ENCODE measurements at places on chromosomes 2 and 18.

GRCh38 chr2:104504331-104505073, 349.4 kb upstream of the POU3F3 start:
- no peak for DNase-seq

DNA sequence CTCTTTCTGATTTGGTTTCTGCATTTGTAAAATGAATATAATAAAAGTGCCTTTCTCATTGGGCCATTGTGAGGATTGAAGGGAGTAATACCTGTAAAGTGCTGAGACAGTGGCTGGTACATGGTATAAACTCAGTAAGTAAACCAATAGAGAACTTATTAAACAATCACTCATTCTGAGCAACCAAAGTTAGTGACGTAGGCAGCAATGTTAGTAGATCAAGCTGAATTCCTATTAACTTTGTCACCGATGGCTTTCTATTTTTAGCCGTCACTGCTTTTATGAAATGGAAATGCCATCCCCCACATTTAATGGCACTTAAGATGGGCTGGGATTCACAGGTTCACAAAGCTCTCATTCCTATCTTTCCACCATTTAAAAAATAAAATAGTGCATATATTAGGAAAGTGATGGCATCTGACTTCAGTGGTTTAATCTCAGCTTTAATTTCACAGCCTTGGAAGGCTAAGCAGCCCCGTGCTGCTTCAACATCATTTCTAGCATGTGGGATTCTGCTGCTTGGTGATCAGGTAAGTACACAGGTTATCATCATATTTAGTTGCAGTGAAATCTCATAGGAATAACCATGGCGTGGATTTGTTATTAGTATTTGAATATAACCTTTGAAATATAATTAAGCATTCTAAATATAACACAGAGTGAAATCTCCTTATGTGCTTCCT, 17.6 kb upstream of the PPP4R1 start:
- peak; percentile 89 for DNase-seq

- DNase-seq, result no peak
Observed at GRCh38 chr18:80145196-80145804, 36.2 kb downstream of the ADNP2 start.

DNA sequence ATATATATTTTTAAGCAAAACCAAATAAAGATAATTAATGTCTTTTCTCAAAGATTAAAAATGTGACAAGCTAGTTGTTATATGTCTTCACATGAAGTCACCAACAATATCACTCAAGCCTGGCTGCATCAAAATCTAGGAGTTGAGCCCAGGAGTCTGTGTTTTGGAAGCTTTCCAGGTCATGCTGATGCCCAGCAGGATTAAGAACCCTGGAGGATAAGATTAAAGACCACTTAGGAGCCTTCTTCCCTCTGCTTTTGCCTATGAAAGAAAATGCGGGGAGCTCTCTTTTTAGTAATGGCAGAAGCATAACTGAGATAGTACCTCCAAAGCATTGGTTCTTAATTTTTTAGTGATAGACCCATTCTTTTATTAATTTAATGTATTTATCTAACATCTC, 157.4 kb downstream of the ASXL3 start:
- no peak for DNase-seq

GRCh38 chr2:170322140-170322766, 144.3 kb downstream of the MYO3B start:
- DNase-seq, result no peak

DNA sequence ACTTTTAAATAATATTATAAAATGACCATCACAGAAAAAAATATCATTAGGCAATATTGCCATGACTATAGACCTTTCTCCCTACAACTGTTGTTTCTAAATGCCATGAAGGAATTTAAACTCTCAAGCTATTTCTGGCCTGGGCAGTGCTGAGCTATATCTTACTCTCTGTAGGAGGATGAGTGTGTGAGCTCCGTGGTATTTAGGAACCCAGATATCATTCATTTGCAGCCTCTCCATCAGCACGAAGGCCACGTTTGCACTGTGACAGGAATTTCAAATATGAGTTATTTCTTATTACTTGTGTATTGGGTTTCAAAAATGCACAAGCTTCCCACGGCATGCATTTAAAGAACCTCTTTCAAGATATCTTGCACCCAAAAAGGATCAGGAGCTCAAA, 35.0 kb upstream of the SOX11 start:
- no peak for DNase-seq

DNA sequence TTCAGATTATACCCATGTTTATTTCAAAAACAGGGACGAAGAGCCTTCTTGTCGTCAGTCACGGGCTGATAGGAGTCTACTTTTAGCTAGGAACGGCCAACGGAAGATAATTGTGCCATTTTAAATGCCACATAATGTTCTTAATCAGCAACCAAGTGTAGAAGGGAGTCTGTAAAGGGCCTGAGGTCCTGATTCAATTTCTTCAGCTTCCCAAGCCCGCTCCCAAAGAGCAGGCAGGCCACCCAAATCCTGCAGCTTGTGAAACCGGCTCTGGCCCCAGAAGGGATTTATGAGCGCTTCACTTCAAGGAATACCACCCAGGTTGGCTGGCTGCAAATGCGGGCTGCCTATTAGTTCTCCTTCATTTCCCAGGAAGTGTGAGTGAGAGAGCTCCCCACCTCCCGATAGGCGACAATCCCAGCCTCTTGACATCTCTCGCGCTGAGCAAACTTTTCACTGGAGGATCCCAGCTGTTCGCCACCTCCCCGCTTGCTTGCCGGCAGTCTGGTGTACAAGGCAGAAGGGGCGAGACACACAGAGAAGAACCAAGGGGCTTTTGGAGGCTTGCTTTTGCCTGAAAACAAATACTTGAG, 272.9 kb downstream of the CDH20 start:
- peak; percentile 51 for DNase-seq

- DNase-seq, result no peak
Observed at GRCh38 chr2:65724752-65725151, 292.4 kb upstream of the SPRED2 start.

DNA sequence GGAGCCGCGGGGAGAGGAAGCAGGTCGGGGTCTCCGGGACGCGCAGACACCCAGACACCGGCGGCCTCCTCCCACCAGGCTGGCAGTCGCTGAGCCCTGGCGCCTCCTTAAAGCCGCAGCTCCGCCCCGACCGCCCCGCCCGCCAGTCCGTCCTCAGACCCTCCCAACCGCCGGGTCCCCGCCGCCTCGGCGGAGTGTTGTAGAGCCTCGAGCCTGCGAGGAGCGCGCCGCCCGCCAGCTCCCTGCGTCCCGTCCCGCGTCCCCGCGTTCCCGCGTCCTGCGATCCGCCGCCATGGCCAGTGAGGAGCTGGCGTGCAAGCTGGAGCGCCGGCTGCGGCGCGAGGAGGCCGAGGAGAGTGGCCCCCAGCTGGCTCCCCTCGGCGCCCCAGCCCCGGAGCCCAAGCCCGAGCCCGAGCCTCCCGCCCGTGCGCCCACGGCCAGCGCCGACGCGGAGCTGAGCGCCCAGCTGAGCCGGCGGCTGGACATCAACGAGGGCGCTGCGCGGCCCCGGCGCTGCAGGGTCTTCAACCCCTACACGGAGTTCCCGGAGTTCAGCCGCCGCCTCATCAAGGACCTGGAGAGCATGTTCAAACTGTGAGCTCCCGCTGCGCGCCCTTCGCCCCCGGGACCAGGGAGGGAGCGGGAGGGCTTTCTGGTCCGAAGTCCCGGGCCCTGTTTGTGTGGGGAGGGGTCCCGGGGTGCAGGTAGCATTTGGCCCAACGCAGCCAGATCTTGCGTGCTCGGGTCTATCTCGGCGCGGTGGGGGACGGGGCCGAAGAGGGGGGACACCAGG, at the start of gene EFHD1:
EFHD1 (plus strand) TSS at position 192 of the 793 bp plus-strand sequence; CDS start at position 293, 101 bp downstream.
- DNase-seq, result peak; percentile 61

DNA sequence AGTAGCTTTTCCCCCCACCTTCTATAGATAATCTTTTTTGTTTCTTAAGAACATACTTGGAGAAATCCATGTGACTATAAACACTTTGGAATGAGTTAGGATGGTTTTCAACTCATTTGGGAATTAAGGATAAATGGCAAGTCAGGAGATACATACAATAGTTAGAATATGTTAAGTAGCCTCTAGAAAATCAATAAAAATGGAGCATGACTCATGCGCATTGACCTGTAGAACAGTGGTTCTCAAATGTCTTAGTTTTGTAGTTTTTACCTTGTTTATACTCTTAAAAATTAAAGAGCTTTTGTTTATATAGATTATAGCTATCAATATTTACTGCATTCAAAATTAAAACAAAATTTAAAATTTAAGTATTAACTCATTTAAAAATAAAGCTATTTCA, 24.7 kb downstream of the NUP35 start:
- peak; percentile 13 for DNase-seq

DNA sequence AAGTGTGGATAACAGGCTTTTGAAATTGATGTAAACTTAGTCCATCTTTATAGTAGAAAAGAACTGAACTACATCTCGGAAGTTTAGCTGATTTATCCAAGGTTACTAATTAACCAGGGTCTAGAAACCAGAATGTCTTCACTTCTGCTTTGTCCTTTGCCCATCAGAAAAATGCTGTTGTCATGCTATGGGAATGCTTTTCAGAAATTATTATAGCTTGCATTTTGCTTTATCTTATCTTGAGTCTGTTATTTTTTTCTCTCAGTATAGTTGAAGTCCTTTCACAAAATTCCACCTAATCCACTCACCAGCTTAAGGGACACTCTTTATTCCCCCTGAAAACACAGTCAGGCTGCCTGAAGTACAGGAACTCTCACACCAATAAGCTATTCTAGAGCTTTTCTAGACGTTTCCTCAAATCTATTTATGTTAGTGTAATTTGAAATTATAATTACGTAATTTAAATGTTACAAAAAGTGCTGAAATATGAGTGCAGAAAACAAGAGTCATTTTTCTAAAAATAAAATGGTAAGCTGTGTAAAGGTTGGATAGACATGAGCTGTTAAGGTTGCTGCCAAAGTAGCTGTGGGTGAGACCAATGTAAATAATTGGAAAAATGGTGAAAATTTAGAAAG, 456.3 kb downstream of the TGIF1 start:
- DNase-seq, result no peak

GRCh38 chr2:206853915-206854314, 85.4 kb upstream of the CPO start:
- no peak for DNase-seq

GRCh38 chr2:58535182-58535581, 294.1 kb upstream of the FANCL start:
- DNase-seq, result no peak

GRCh38 chr18:79905389-79905911, 46.0 kb downstream of the SLC66A2 start:
- DNase-seq, result no peak

- DNase-seq, result no peak
Observed at GRCh38 chr18:59564561-59564960, 132.7 kb downstream of the CCBE1 start.

GRCh38 chr2:239154971-239155805, 245.6 kb downstream of the HDAC4 start:
- DNase-seq, result no peak

GRCh38 chr2:59789523-59789922, 763.9 kb downstream of the BCL11A start:
- no peak for DNase-seq

DNA sequence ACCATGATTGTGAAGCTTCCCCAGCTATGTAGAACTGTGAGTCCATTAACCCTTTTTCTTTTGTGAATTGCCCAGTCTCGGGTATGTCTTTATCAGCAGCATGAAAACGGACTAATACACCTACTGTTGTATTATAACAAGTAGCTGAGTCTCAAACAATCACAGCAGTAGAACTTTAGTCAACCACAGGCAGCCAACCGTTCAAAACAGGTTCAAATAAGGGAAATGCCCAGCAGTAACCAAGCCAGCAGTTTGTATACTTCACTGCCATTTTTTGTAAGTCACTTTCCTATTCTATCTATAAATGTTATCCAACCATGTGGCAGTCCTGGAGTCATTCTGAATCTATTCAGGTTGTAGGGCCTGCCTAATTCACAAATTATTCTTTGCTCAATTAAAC, 1560.6 kb upstream of the SLC39A10 start:
- no peak for DNase-seq

GRCh38 chr2:166042768-166043390, 84.9 kb downstream of the SCN1A start:
- no peak for DNase-seq

DNA sequence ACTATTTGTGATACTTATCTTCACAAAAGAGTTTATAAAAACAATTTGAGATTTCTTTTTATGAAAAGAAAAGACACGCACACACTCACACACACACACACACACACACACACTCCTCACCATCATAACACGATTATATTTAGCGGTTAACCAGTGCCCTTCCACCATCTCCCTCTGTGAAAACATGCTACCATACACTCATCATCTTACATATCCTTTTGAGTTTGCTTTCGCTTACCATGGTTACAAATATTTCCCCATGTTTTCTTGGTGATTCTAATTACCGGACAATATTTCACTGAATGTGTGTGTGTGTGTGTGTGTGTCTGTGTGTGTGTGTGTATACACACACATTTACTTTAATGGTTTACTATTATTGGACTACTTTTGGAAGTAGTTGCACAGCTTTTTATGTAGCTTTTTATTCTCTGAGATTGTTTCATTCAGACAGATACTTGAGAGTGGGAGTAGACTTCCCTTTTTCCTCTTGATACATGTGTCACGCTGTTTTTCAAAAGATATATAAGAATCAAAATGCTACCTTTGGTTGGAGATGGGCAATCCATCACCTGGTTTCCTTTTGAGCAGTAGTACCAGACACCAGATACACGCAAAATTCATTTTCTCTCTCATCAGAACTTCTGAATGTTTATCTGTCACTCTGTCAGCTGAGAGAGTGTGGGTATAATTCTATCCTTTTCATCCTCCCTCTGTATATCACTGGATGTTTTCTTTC, 138.1 kb downstream of the SETBP1 start:
- no peak for DNase-seq

DNA sequence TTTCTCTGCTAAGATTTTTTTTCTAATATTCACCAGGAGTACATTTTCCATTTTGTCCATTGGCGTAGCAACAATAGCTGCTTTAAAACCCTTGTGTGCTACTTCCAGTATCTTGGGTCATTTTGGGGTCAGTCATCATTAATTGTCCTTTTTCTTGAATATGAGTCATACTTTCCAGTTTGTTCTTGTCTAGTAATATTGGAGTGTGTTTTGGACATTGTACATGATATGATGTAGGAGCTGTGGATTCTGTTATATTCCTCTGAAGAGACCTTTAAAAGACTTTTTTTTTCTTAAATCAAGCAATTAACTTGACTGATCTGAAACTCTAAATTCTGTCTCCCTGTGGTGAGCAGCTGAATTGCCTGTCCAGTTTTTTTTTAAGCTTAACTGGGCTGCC, 40.8 kb downstream of the AGPS start:
- DNase-seq, result peak; percentile 29

DNA sequence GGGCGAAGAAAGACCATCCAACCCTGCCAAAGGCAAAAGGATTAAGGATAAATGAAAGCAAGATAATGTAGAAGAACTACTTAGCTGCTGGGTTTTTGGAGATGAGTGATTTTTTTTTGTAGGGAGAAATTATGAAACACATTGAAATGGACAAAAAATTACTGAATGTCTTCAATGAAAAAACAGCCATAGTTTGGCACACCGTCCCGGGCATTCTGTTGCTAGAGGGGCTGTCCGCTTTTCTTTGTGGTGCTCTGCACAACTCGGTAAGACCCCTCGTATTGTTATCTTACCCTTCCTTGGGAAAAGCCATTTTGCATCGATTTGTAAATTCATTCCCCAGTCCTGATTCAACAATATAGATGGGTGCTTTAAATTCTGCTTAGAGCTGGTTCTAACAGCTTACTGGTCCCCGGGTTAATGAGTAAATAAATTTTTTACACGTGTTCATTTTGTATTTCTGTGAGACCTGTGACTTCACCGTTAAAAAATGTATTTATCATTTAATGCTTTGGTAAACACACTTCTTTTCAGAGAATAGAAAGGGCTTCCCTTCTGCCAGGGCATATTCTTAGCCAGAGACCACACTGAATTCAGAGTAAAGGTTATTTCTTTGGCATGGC, 912 bp upstream of the LAPTM4A start:
- no peak for DNase-seq
